Bronchus fibroblast of lung (primary cell): ENCODE measurements at places on chromosomes 5 and 9. TPM values are rescaled to one million over a fixed set of nuclear protein-coding genes. Genes with fewer than 3 reads are reported as not detected.

HMCN2 gene
- total RNA-seq, result not detected in 2 replicates

AMBP gene
- not detected in 2 replicates for total RNA-seq

CER1 gene
- not detected in 2 replicates for total RNA-seq

FCN1 gene
- total RNA-seq, result not detected in 2 replicates

INSL4 gene
- total RNA-seq, result not detected in 2 replicates

CCL19 gene
- total RNA-seq, result not detected in 2 replicates

ACTBL2 gene
- total RNA-seq, result 0.15 and 0.34 TPM in 2 replicates

PLAC8L1 gene
- not detected in 2 replicates for total RNA-seq
